SJSA1 (cell line): ENCODE measurements at places on chromosomes 16 and 17. TPM values are rescaled to one million over a fixed set of nuclear protein-coding genes. Genes with fewer than 3 reads are reported as not detected.

KAT7 gene
- total RNA-seq = 32.6 and 39.4 TPM in 2 replicates

TMEM231 gene
- 1.9 and 7.0 TPM in 2 replicates for total RNA-seq

RND2 gene
- total RNA-seq = 0.03 TPM in 1 of 2 replicates, not detected in the other

VAT1L gene
- total RNA-seq = 0.24 and 1.2 TPM in 2 replicates

COL1A1 gene
- 957 and 2,133 TPM in 2 replicates for total RNA-seq

KCNG4 gene
- total RNA-seq = not detected in 2 replicates

PRSS22 gene
- total RNA-seq = not detected in 2 replicates

DNA sequence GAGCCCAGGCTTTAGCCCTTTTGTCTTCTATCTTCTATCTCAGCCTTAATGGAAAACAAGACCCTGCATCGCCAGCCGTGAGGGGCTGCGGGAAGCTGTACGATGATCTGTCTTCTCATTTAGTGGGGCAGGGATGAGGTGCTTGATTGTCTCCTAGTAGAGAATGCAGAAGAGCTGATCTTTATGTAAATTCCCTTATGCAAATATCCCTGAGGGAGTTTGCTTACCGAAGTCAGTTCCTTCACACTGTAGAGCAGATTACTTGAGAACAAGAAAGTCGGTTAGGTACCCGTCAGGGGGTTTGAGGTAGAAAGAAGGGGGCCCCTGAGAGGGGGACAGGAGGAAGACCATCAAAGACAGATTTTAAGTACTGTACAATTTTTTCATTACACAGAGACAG is 66.2 kb downstream of the IRF8 start:
- DNase-seq = no peak

GRCh38 chr16:71894229-71894920 is 956 bp upstream of the IST1 start:
- peak; percentile 56 for DNase-seq

GRCh38 chr16:54568906-54569807 is 282.6 kb upstream of the IRX3 start:
- no peak for DNase-seq

DNA sequence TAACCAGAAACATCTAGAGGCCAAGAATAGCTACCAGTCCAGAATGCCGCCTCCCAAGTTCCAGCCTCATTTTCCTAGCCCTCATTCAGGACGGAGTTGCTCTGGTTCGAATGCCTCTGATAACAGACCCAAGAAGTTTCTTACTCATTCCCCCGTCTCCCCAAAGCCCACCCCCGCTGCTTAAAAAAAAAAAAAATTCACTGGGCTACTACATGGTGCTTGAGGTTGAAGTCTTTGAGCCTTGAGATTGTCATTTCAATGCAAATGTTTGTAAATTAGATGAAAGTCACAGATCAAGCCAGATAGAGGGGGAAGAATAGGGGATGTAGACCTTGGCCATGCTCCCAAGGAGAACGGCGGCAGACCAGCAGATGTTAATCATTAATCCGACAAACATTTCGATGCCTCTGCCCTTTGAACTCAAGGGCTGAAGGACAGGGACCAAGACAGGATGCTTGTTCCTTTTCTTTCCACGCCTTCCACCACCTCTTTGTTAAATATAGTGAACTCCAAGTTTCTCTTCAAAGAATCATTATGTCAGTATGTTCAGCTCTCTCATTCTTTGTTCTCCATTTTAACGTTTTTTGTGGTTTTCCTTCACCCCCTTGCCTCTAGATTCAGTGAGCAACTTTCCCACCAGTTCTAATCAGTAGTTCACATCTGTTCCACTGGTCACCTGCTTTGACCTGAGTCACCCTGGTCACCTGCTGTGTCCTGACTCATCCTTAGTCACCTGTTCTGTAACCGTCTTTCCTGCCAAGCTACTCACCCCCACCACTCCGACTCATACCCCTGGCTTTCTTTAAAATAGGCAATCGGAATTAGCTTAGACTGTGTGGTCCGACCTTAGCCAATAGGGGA is 190.3 kb downstream of the CPPED1 start:
- DNase-seq = no peak

GRCh38 chr16:129075-129474 is 9.4 kb downstream of the NPRL3 start:
- no peak for DNase-seq

- DNase-seq = no peak
Observed at GRCh38 chr16:58732545-58733247, 1.4 kb downstream of the GOT2 start.

GRCh38 chr16:11205754-11206581 is 50.0 kb downstream of the SOCS1 start:
- DNase-seq = no peak

- peak; percentile 71 for DNase-seq
Observed at GRCh38 chr17:45149669-45150664, 1.7 kb downstream of the HEXIM1 start.

DNA sequence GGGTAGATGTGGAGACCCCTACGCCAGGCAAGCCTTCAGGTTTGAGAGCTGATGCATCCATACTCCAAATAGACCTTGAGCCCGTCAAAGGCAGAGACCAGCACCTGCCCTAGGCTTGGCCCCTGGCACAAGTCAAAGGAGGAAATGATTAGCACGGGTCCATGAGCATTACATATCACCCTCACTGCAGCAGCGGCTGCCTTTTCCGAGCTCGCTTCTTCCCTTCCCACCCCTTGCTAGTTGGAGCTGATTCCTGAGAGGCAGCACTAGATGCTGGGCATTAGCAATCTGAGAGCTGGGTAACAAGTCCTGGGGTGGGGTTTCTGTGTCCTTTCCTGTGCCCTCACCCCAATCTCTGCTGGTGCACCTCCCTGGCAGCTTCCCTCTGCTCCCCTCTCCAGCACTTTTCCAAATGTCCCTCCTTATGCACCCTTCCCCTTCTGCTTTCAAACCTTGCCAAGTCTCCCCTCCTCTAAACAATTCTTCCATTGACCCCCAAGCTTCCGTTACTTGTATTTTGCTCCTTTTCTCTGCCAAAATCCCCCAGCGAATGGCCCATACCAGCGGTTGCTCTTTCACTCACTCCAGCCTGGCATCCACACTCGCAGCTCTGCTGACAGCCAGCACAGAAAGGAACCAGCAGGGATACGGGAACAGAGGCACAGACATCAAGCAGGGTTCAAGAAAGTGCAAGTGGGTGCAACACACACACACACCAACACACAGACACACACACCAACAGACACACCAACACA is 3.0 kb downstream of the CDRT4 start:
- no peak for DNase-seq

GRCh38 chr16:60302261-60302660 is 1568.1 kb upstream of the GOT2 start:
- no peak for DNase-seq

DNA sequence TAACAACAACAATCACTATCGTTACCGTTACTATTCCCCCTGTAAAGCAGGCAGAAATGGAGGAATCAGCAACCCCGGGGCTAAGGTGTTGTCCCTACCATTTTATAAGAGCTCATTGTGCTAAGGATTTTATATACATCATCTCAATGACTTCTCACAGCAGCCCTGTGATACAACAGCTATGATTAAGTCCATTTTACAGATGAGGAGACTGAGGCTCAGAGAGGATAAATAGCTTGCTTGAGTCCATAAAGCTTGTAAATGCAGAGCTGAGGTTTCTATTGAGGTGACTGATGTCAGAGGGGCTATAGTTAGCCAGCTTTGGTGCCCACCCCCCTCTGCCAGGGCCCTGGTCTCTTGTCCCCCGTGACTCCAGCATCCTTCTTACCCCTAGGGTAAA is 16.7 kb upstream of the PDK2 start:
- DNase-seq = no peak

DNA sequence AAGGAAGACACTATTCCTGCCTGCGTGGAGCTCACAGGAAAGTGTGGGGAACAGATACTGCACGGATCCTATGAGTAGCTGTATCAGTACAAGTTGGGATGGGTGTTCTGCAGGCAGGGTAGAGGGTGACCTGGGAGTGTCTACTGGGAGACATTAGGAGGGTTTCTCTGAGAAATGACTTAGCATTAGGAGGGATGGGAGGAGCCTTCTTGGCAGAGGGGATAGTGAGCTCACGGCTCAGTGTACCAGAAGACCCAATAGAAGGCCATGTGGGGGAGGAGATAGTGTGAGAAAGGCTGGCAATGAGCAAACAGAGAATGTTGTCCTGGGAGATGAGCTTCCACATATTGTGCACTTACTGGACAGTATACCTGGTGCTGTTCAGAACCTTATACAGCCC is 109.1 kb downstream of the MSI2 start:
- no peak for DNase-seq

GRCh38 chr16:12611006-12611477 is 192.6 kb downstream of the CPPED1 start:
- no peak for DNase-seq

GRCh38 chr17:41054025-41054424 is 1.0 kb downstream of the KRTAP2-2 start:
- DNase-seq = no peak
